ENCODE measurements at places on chromosomes 12 and 14.

DNA sequence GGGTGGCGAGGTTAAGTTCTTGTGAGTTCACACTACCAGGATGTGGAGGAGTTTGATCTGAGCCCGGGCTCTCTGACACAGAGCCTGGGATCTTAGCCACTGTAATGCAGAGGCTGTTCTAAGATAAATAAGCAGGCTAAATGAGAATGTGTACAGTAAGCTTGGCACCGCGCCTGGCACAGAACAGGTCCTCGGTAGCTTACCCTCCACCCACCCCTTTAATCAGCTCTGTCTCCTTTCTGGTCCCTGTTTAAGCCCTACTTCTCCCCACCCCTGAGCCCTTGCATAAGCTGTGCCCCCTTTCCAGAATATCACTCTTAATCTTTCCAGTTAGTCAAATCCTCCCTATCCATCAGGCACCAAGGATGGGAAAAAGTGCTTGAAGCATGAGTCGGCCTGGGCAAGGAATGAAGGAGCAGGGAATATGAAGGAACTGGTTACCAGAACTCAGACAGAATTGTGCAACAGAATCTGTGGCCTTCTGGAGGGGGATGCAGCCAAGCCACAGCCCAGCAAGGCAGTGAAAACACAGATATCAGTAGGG, 32.8 kb upstream of the CMKLR1 start:
- no peak for DNase-seq

- no peak for DNase-seq
Observed at GRCh38 chr12:80901661-80902060, 36.1 kb downstream of the LIN7A start.

DNA sequence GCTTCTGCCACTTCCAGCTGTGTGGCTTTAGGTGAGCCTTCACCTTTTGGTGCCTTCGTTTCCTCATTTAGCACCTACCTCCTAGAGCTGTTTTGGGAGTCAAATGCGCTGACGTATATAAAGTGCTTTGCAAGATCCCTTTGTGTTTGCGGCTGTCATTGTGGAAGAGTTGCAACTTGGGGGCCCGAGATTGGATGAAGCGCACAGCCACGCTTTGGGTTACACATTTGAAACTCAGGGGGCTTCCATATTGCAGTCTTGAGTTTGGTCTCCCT, 636 bp upstream of the ARL6IP4 start:
- DNase-seq: peak; percentile 41

- no peak for DNase-seq
Observed at GRCh38 chr12:114919479-114919878, 235.5 kb upstream of the TBX3 start.

DNA sequence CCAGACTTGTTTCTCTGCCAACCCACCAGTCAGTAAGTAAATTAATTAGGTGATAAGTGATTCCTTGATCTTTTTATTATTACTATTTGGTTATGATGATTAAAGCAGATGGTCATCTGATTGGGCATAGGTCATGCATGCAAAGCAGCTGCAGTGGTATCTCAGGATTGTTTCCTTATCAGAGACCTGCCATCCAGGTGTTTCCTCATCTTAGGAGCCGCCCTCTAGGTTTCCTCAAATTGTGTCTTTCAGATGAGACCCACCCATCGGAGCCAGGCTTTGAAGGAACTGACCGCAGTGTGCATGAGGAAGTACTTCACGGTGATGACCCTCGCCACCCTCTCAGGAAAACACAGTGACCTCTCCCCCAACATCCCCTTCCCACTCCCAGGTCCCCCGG, 63.3 kb downstream of the ZFP36L1 start:
- no peak for DNase-seq

DNA sequence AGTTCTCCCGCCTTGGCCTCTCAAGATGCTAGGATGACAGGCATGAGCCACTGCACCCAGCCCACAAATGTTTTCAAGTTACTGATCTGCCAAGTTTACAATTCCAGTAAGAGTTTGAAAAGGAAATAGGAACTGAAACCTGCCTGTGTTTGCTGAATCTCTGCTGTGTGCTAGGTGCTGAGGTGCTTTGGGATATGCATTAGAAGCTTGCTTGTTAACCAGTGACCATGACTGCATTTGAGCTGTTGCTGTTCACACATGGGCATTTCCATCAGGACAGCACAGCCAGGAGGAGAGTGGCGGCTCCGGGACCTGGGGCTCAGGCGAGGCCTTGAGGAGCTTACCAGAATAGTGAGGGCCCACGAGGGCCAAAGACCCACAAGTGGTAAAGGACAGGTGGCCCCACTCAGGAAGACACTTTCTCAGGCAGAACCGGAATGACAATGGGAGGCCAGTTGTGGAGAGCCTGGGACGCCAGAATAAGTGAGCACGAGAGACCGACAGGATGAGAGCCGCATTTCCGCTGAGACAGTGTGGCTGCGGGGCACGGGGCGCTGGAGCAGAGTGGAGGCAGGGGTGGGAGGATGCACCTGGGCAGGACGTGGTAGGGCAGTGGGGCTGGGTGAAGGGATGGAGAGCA, 54.5 kb upstream of the MMP17 start:
- DNase-seq: peak; percentile 79

GRCh38 chr12:115398311-115398781, 714.4 kb upstream of the TBX3 start:
- DNase-seq: no peak

GRCh38 chr14:77241955-77242354, 29.1 kb downstream of the NGB start:
- DNase-seq: no peak

GRCh38 chr12:66196806-66197205, 7.8 kb downstream of the IRAK3 start:
- DNase-seq: peak; percentile 66

DNA sequence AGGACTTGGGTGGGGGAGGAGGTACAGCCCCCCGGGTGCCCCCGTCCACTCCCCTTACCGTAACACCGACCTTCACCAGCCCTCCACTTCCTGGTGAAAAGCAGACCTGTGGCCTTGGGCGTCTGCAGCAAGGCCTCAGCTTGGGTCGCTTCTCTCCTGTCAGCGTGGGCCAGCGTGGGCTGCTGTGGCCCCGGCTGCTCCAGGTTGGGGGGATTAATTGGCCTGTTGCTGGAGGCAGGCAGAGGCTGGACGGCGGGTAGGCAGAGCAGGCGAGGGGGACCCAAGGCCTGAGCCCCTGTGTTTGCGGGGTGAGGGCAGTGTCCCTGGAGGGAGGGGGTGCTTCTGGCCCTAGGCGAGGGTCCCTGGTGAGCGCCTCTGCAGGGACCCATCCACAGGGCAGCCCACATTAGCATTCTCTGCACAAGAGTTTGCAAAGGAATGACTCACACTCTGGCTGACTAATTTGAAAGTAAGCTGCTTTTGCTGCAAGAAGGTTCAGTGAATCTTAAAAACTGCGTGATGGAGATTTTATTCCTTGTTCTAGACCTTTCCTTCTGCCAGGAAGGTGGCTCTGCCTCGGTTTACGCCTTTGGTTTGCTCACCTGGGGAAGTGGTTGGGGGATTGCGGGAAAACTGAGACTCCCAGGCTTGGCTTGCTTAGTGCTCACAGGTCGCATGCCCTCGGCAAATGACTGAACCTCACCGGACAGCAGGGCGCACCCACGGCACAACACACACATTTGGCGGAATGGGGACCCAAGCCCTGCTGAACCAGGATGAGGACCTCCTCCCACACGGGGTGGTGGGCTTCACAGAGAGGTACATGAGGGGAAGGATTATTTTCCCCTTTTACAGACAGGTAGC, 37.9 kb upstream of the DLK1 start:
- no peak for DNase-seq

- no peak for DNase-seq
Observed at GRCh38 chr14:102390064-102390855, 27.5 kb downstream of the TECPR2 start.

DNA sequence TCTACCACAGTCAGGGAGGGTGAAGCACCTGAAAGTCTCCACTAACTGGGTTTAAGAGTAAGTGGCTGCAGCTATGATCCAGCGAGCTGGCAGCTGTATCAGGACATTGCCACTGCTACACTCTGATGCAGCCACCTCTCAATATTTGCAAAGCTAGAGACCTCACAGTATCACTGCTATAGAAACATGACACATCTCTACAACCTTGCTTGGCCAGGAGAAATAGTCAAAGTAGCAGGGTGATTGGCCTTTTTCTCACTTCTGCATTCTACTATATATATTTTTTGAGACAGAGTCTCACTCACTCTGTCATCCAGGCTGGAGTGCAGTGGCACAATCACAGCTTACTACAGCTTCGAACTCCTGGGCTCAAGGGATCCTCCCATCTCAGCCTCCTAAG, 9.3 kb upstream of the FMNL3 start:
- DNase-seq: peak; percentile 49

- DNase-seq: no peak
Observed at GRCh38 chr14:100788942-100789341, 37.0 kb upstream of the MEG3 start.

- no peak for DNase-seq
Observed at GRCh38 chr12:99068993-99069747, 424.1 kb downstream of the APAF1 start.

- peak; percentile 41 for DNase-seq
Observed at GRCh38 chr14:71497645-71498086, 434.6 kb upstream of the RGS6 start.

DNA sequence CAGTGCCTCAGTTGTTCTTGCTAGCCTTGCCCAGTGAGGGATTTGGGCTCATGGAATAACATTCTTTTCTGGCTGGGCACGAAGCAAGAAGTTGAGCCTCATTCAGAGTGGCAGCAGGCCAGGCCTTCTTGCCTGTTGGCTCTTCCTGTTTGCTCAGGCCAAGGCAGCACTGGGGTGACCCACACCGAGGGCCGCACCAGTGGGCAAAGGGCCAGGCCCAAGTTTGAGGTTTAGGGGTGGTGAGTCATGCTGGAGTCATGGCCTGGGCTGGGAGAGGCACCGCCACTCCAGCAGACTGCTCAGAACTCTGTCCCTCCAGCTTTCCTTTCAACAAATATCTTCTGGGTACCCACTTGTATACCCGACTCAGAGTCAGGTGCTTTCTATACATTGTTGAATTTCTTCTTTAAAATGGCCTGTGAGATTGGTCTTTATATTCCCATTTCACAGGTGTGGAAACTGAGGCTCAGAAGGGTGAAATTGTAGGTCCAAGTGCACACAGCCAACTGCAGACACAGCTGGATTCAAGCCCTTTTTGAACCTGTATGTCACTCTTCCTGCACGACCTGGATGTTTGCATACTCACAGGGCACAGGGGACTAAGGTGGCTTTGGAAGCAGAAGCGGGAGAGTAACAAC, 279.4 kb downstream of the FOXN3 start:
- DNase-seq: no peak

DNA sequence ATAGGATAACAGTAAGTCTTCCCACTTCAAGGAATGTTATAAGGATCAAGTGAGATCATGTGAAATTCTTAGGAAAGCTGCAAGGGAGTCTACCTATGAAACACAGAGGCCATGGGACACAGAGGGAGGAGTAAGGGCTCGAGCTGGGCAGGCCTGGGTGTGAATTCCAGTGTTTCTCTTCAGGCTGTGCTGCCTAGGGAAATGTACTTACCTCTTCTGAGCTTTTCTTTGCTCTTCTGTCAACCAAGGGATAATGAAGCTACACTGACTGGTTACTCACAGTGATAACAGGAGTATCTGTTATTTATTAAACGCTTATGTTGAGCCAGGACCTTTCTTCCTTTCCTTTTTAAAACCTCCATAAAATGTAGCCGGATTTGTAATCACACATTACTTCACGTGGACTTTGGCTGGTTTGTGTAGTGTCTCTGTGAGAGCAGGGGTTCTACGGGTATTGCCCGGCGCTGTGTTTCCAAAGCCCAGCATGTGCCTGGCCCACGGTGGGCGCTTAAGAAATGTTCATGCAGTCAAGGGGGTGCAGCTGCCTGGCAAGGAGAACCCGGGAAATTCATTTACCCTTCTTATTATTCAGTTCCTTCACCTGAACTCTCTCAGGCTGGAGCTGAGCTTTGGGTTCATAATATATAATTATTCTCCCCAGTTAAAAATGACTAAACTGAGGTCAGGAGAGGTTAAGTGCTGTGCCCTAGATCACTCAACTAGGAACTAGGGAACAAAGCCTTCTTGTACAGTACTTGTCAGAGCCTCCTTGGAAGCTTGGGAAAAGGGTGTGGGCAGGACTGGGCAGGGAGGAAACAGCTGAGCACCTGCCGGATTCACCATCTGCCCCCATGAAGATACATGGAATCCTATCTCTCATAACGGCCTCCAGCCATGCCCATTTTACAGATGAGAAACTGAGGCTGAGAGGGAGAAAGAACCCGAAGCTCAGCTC, 214.2 kb downstream of the CACNA1C start:
- no peak for DNase-seq

GRCh38 chr12:47015381-47015780, 64.0 kb upstream of the PCED1B start:
- DNase-seq: no peak

DNA sequence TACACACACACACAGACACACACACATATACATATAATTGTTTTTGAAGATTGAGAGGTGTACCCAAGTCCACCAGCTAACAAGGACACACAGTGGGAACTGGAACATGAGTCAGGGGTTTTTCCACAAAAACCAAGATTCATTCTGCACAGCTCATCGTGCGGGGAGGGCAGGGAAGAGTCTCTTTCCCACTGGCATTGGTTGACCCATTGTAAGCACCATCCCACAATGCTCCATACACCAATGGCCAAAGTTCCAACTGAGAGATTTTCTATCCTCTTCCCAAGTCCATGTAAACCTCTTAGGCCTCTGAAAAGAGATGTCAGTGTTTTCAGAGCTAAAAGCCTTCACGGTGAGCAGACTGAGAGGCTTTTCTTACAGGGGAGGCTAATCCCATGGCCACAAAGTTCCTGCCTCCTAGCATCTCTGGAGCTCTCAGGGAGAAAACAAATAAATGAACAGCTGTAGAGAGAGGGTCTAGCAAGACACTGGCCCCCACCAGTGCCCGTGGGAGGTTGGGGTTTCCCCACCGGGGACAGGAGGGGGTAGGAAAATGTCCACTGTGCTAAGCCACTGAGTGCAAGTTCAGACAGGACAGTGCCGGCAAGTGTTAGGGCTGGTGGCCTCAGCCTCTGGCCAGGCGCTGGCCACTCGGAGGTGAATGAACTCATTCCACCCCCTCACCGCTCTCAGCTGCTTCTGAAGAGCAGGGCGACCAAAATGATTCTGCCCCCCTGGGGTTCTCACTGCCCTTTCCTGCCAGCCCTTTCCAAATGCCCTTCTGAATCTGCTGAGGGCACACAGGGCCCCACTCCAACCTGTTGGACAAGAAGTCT, 21.5 kb upstream of the TC2N start:
- no peak for DNase-seq
